ENCODE measurements at places on chromosomes 5 and 9. TPM values are rescaled to one million over a fixed set of nuclear protein-coding genes. Genes with fewer than 3 reads are reported as not detected.

GRCh38 chr5:128681764-128682592 is 143.9 kb upstream of the FBN2 start:
- DNase-seq = no peak

- no peak for DNase-seq
Observed at GRCh38 chr5:148912146-148912545, 85.7 kb downstream of the ADRB2 start.

GRCh38 chr9:136492978-136493522 is 10.2 kb upstream of the SEC16A start:
- no peak for DNase-seq

ELAVL2 gene
- total RNA-seq = not detected

All from activated naive CD4-positive, alpha-beta T cell treated with anti-CD3 and anti-CD28 coated beads, Interleukin-2, amount 50 U/mL, for 72 hours (primary cell).